ENCODE measurements at places on chromosomes 1 and 21.
A peak's percentile ranks its signal among the peaks of the same experiment; 100 is the strongest.

DNA sequence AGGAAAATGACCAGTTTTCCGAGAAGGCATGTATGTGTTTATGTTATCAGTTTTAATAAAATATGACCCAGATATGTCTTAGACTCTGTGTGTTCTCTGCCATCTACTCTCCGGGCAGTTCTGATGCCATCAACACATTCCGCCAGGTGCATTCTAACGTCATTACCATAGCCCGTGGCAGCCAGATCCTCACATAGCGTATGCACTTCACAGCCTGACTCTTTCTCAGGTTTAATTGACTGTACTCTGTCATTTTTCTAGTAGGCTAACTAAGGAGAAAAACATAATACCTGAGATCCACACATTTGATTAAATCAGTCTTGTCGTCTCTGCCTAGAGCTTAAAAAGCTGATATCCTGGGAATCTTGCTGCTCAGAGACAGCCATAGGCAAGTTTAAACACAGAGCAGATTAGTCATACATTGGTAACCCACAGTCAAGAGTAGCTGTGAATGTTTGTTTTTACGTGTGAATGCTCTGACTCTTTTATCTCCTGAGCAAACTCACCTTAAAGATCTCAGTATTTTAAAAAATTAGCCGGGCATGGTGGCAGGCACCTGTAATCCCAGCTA lies 175.9 kb downstream of the GREM2 start:
- DNase-seq, result no peak

GRCh38 chr1:182299728-182300616 lies 91.6 kb downstream of the GLUL start:
- DNase-seq, result no peak

GRCh38 chr21:39430457-39430856 lies 15.1 kb downstream of the LCA5L start:
- no peak for DNase-seq

DNA sequence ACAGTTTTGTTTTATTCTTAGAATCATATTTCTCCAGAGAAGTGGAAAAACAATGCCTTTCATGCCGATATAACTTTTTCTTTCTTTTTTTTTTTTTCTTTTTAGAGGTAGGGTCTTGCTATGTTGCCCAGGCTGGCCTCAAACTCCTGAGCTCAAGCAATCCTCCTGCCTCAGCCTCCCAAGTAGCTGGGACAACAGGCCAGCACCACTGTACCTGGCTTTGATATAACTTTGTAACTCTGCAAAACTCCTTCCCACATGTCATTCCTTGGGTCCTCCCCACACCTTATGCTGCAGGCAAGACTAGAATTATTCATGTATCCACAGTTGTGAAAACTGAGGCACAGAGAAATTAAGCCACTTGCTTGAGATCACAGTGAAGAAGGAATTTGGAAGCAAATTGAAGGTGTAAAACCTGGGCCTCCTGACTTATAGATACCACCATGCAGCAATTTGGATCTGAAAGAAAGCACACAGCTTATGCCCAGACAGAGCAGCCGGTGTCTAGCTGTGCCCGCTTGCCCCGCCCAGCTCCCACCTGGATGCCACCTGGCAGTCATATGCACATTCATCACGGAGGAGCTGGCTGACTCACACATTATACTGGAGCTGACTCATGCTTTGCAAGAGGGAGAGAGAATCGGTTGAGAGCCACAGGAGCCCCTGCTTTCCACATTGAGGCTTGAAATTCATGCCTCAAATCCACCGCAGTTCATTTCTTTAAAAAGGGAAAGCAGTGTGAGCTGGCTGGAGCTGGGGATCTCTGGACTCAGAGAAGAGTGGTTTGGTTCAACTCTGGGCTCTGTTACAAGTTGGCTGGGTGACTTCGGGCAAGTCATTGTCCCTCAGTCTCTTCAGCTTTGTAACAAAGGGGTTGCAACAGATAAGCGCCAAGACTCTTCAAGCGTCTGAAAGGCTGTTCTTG lies 8.3 kb upstream of the SLC2A1 start:
- peak; percentile 43 for DNase-seq

DNA sequence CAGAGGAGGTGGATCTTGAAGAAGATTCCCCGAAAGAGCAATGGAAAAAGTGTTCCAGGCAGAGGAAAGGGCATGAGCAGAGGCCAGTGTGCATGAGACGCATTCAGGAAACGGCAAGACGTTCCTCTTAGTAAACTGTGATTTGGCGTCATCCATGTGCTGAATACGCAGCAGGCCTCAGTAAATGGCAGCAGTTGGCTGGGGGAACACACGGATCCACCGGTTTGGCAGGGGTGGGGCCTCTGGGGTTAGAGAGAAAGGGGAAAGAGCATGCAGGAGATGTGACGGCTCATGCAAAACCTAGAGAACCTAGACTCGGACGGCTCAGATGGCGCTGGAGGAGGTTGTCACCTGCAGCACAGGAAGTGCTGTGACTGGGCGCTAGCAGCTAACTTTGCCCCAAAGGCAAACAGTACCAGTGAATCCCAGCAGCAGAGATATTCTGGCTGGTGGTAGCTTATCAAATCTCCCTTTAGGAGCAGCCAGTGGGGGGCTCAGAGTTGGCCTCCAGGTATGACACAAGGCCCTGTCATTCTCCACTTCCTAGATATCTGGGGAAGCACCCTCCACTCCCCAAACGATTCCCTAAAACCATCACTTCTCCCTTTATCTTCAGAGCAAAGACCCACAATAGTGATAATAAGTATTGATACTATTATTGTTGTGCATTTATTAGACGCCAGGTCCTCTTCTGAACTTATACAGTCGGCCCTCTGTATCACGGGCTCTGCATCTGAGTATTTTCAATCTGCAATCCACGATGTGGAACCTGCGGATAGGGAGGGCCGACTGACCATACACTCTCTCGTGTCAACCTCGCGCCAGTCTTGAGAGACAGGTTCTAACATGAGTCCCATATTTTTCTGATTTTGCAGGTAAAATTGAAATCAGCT lies 7.6 kb downstream of the LAPTM5 start:
- DNase-seq, result no peak

DNA sequence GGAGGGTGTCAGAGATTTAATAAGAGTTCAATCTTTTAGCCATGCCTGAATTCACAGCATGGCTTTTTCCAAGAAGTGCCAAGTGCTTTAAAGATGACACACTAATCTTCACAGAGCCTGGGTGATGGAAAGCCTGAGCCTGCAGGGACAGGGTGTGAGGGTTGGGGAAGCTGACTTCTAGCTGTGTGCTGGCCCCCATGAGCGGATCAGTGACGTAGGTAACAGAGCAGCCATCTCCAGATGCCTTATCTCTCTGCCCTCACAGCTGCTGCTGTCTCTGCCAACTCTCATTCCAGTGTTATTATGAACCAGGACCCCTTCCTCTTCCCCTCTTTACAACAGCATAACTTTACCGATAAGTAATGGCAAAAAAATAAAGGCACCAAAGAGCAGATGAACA lies 30.6 kb downstream of the FAM78B start:
- no peak for DNase-seq

DNA sequence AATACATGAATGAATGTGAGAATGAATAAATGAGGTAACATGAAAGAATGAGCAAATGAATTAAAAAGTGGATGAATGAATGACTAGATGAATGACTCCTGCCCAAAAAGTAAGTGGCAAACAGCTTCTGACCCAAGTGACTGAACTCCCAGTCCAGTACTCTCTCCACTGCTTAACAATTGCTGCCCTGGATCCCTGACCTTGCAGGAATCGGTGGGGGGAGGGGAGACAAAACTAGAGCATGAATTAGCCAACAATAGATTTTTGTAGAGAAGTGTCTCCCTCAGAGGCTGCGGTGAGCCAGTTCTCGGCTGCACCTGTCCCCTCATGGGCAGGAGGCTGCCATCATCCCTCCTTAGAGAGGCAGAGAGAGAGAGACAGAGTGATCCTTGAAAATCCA lies 5.9 kb upstream of the GRIK3 start:
- DNase-seq, result no peak

DNA sequence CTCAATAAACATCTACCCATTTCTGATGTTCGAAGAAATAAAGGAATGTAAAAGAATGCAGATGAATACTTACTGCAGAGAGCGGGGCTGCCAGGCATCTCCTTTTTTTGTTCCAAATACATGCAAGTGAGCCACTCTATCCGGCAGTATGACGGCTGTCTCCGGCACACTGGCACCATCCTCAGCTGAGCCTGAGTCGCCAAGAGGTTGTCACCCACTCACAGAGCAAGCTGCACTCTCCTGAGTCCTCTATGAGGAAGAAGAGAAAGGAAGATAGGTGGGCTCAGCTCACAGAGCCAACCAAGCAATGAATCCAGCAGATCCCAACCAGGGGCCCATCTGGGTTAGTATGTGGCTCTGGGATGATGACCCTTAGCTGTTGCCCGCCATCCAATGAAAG lies 65.3 kb downstream of the CD46 start:
- no peak for DNase-seq

GRCh38 chr1:191839891-191840290 lies 318.4 kb upstream of the RGS18 start:
- peak; percentile 5 for DNase-seq

DNA sequence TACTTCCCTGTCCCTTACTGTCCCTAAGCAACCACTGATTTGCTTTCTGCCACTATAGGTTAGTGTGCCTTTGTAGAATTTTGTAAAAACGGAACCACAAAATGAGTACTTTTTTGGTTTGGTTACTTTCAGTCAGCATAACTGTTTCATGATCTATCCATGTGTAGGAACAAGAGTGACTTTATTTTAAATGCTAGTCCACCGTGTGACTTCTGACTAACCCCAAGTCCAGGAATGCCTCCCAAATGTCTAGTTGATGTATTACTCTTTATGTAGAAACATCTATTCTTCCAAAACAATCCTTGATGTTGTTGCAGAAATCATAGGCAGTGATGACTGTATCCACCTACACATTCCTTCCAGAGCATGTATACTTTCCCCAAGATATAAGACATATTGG lies 21.3 kb downstream of the ATPAF1 start:
- DNase-seq, result peak; percentile 28

Data from SK-MEL-5 (cell line).